ENCODE measurements at places on chromosomes 11 and 22. TPM values are rescaled to one million over a fixed set of nuclear protein-coding genes. Genes with fewer than 3 reads are reported as not detected.

Gene TNNT3
- total RNA-seq = 5.1 TPM

Gene C1QTNF6
- total RNA-seq = 20.1 TPM

Gene PLAAT3
- 20.0 TPM for total RNA-seq

Gene GNG3
- total RNA-seq = not detected

Gene NXPE2
- not detected for total RNA-seq

Gene OR8H2
- not detected for total RNA-seq

Gene ADORA2A
- 6.8 TPM for total RNA-seq

Gene CCT8L2
- total RNA-seq = not detected

Gene MGAT3
- total RNA-seq = 1.8 TPM

Gene MMP8
- not detected for total RNA-seq

Gene YPEL4
- not detected for total RNA-seq

Gene SSRP1
- total RNA-seq = 60.1 TPM

Gene LDLRAD3
- total RNA-seq = 19.1 TPM

Gene HTR3A
- total RNA-seq = not detected

Gene CD6
- total RNA-seq = not detected

Gene SLC25A18
- total RNA-seq = 0.16 TPM

Gene DCHS1
- 1.9 TPM for total RNA-seq

Gene LRRC32
- total RNA-seq = 46.7 TPM

Gene NXPE4
- total RNA-seq = not detected

Gene DDI1
- total RNA-seq = not detected

Gene DENND6B
- 4.5 TPM for total RNA-seq

Gene CALCA
- total RNA-seq = not detected

Gene CEND1
- 2.2 TPM for total RNA-seq

Gene TTC17
- total RNA-seq = 46.7 TPM

Gene TXNRD2
- total RNA-seq = 23.2 TPM

All from cardiac atrium fibroblast (primary cell).